Astrocyte of the hippocampus (primary cell): ENCODE measurements at places on chromosomes 12 and 14.

DNA sequence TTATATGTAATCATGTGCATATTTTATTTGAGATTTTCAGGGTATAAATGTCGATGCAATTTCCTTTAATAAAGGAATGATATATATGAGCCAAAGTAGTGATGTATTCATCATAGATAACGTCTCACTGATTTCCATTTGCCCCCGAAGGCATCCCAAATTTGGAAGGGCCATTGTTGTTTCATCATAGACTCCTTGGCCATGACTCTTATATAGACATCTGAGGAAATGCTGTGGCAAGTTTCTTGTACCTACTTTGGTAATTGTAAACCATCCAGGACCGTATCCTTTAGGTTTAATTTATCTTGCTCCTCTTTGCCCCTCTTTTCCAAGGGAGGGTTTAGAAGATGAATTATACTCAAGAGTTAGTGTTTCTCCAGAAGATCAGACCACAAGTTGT lies 84.7 kb downstream of the SAMD4A start:
- DNase-seq, result no peak

GRCh38 chr14:67420102-67420739 lies 8.3 kb upstream of the PLEK2 start:
- no peak for DNase-seq

- DNase-seq, result no peak
Measured at GRCh38 chr12:108324351-108325017, 14.6 kb downstream of the CMKLR1 start.

DNA sequence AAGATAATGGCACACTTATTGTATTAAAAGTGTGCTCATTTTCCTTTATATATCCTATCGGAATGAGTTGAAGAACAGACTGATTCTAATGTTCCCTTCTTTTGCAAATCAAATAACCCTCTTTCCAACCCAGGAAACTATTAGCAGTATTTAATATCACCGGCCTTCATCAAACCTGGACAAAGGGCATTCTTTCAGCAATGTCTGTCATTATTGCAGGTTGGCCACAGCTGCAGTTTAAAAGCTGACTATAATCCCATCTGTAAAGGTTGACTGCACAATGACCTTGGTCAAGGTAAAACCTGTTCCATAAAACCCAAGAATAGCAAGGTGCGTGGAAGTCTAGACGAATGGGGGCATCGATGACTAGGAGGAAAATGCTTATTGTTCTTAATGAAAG lies 472.3 kb upstream of the SOX5 start:
- DNase-seq, result no peak

DNA sequence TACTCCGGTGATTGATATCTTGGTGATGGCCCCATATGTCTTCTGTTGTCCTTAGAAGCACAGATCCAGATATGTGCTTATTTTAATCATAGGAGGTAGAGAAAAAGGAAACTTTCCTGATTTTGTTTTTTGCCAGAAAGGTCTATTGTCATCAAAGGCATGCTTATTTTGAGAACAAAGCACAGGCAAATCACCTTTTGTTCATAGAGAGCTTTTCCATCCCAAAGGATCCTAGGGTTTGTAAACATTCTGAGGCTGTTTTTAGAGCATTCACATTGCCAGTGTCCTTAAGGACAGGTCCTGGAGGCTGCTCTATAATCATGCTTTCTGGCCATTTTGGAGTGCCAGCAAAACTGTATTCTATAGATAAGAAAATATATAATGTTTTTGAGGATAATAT lies 148.5 kb upstream of the SEL1L start:
- DNase-seq, result no peak

DNA sequence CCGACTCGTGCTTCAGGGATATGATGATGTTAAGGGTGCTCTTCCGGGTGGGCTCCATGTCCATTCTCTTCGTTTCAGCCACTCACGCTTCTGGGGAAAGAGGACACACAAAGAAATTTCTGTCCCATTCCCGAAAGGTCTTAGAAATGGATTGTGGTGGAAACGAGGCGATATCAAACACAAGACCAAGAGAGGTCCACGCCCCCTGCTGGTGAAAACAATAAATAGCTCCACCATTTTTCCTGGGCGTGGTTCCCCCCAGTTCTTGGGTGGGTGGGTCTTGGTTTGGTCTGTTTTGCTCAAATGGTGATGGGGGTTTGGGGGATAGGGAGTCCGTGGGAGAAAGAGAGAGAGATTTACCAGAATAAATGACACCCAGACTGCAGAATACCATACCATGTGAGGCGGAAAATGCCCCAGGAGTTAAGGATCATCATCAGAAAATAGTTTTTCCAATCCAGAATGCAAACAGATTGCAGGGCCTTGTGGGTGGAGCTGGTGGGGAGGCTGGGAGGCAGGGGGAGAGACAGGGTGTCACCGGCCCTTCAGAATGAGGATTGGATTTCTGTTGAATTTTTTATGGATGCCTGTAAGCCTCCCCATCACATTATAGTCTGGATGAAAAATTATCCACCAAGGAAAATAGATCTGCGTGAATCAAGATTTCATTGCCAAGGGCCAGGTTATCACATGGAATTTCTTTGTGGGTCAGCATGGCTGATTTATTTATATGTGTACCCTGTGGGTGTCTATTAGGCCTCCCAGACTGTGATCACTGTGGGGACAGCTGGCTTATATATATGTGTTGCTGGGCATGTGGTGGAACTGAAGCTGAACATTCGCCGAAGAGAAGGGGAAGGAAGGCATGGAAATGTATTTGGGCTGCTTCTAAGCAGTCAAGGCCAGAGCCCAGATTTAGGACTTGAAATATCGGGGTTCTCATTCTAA lies 55.8 kb downstream of the SRRM4 start:
- DNase-seq, result peak; percentile 3

DNA sequence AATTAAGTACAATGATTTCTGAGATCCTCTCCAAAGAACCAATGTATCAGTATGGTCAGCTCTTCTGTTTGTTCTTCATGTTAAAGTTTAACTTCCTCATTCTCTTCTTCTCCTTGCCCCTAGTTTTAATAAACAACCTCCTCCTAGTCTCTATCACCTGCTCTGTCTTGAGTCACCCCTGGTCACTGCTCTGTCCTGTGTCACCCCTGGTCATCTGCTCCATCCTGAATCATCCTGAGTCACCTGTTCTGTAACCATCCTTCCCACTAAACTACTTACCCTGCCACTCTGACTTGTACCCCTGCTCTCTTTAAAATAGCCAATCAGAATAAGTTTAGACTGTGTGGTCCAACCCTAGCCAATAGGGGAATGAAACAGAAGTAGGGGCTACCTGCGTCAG lies 100.5 kb downstream of the ALG10B start:
- no peak for DNase-seq

GRCh38 chr12:95088379-95088778 lies 15.0 kb upstream of the NR2C1 start:
- DNase-seq, result no peak

DNA sequence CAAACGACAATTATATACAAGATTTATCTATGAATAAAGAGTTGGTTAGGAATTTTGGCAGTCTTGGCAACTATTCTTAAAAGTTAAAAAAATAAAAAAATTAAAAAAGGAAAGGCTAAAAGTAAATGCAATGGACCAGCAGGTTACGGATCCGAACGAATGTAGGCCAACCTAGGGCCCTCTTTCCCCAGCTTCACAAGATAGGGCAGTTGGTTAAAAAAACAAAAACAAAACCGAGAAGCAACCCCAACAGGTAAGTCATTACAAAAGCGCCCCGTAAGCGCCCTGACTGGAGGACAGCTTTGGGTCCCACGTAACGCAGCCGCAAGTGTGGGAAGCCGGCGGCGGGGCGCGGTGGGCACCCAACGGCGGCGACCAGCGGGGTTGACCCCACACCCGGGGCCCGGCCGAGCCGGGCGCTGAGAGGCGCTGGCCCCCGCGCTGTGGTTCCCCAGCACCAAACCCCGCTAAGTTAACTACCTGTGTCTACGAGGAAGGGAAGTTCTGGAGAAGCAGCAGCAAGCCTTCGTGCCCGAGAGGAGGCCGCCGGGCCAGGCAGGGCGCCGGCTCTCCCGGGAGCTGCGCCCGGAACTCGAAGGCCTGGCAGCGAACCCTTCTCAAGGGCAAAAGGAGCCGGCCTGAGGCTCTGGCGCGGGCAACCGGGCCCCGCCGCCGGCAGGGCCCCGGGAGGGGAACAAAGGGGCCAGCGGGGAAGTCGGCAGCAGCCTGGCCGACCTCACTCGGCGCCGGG lies 882 bp downstream of the HECTD1 start:
- DNase-seq, result peak; percentile 67

GRCh38 chr14:55122440-55122986 lies 6.5 kb upstream of the LGALS3 start:
- peak; percentile 52 for DNase-seq

DNA sequence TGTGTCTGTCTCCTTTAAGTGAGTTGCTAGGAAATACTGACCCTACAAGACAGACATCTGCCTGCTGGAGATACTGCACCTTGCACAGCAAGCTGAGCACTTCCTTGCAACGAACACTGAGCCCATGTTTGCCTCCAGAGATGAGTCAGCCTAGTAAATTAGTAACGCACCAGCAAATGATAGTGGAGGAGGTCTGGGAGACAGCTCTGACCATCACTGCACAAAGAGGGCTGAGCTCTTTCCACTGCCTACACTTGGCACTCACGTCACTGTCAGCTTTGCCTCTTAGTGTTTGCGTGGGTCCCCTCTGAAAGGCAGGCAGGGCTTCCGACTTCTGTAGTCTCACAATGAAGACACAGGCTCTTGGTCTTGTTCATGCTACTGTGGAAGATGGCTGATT lies 109.0 kb downstream of the APAF1 start:
- DNase-seq, result peak; percentile 77

DNA sequence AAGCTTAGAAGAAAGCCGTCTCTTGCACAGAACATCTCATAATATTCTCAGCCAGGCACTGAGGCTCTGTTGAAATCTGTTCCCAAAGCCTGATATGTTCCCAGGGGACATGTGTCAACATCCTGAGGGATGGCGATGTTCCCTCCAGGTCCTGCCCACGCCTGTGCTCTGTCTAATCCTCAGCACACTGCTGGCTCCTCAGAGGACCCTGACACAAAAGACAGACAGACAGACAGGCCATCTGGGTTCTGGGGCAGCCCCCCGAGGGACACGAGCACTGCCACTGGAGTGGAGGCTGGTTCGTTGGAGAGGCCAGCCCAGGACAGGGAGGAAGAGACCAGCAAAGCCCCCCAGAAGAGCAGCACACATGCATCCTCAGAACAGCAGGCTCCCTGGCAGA lies 27.8 kb downstream of the CHGA start:
- no peak for DNase-seq

- peak; percentile 30 for DNase-seq
Measured at GRCh38 chr12:99960311-99960710, 24.4 kb downstream of the ANKS1B start.
